ENCODE measurements at places on chromosomes 6 and 20.

DNA sequence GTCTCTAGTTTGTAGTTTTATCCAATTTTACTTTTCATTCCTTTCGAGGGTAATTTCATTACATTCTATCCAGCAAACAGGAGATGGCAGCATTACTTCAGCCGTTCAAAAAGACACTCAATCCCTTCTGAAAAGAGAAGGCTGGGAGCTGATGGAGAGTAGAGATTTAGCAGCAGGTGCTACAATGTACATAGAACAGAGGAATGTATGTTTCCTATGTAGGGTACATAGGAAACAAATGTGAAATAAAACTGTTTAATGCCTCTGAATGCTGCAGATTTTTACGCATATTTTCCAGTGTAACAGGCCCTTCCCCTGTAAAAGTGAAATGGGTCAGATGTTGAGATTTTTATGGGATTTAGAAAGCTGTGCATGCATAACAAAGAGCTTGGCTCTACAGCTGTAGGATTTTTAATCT lies 16.0 kb downstream of the RPS12 start:
- DNase-seq = no peak

GRCh38 chr6:67768972-67769371 lies 866.1 kb upstream of the ADGRB3 start:
- DNase-seq = no peak

GRCh38 chr20:3208786-3209256 lies 477 bp upstream of the ITPA start:
- DNase-seq = no peak

GRCh38 chr6:14100138-14100537 lies 17.4 kb upstream of the CD83 start:
- DNase-seq = no peak

DNA sequence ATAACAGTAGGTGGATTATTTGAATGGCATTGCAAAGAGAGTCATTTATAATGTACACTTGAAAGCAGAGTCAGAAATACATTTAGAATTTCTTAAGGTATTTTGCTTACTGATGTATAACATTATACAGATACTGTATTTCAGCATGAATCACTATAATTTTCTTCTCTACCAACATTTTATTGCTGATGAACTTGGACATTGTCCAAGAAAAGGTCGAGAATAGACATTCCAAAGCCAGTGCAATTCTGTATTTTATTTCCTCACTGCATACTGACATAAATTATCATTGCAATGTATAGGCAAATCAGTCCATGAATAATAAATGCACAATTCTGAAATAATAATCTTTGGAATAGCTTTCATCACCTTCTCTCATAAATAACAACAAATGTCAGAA lies 1420.0 kb upstream of the EYS start:
- DNase-seq = no peak

- DNase-seq = peak; percentile 50
Measured at GRCh38 chr6:6002848-6003620, 3.7 kb downstream of the NRN1 start.

- DNase-seq = no peak
Measured at GRCh38 chr6:139612135-139612465, 237.7 kb upstream of the CITED2 start.

DNA sequence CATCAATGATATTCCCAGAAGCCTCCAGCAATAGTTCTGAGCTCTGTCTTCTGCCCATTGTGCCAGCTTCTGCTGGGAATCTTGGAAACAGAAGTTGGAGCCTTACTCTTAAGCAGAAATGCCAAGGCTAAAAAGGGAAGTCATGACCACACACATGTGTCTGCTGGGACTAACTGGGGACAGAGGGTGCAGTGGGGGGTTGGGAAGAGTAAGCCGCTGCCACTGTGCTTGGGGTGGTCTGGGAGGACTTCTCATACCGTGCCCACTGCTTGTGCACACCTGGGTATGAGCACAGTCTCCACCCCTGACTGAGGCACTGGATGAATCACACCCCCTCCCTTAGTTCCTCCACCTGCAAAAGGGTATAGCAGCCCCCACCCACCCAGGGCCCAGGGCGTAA lies 90.7 kb downstream of the CDC5L start:
- DNase-seq = no peak

GRCh38 chr6:19391926-19392325 lies 445.2 kb upstream of the ID4 start:
- no peak for DNase-seq

DNA sequence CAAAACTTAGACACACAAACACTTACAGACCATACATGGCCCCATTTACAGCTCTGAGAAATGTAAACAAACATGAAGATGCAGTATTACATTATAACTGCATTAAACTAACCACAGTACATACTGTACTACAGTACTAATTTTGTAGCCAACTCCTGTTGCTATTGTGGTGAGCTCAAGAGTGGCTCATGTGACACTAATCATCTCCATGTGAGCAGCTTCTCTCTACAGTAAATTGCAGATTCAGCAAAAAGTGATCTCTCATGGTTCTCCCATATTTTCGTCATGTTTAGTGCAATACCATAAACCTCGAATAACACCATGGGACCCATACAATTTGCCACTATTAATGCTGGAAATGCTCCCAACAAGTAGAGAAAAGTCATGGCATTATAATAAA lies 860.4 kb downstream of the EPHA7 start:
- no peak for DNase-seq

DNA sequence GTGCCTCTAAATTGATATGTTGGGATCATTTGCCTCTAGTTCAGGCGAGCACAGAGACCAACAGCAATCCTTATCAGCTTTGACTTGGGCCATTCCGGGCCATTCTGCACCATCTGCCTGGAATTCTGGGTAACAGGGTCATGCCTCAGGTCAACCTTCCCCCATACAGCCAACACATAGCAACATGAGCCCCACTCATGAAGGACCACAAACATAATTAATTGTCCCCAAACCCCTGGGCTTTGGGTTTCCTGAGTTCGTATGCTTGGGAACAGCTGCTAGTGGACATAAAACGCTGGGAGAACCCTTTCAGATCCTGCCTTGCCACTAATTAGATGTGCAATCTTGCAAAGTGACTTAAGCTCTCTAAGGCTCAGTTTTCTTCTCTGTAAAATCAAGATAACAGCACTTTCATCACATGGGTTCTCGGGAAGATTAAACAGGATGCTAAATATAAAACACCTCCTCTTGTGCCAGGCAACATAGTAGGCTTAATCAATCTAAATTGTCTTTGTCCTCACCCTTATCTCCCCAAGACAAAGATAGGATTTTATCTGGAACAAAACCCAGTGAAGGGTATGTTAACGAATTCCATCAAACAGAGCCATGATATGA lies 426.5 kb downstream of the CD83 start:
- no peak for DNase-seq

GRCh38 chr6:37651991-37652390 lies 45.7 kb downstream of the MDGA1 start:
- DNase-seq = no peak

DNA sequence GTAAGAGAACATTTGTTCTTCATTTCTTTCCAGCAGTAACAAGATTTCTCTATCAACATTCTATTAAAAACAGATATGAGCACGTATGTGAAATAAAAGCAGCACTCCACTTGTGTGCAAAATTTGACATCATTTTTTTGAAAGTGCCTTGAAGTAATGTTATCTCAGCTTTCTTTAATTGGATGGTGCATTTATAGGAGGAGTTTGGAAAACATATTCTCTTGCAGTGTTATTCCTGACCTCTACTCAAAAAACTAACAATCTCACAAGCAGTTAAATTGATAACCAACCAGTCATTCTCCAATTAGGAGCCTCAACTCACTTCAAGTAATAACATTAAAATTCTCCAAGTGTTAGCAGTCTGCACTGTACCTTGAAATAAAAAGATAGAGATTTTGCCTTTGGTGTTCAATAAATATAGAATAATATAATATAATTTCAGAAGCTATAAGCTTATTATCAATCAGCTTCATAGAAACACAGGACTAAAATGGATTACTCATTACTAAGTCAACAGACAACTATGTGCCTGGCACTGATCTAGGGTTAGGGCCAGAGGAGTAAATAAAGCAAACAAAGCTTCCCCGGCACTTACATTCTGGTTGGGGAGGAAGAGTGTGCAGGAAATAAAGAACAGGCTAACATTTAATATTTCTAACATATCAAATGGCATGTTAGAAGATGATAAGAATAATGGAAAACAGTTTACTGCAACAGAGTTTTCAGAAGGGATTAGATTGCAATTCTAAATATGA lies 149.0 kb upstream of the SGK1 start:
- DNase-seq = no peak

DNA sequence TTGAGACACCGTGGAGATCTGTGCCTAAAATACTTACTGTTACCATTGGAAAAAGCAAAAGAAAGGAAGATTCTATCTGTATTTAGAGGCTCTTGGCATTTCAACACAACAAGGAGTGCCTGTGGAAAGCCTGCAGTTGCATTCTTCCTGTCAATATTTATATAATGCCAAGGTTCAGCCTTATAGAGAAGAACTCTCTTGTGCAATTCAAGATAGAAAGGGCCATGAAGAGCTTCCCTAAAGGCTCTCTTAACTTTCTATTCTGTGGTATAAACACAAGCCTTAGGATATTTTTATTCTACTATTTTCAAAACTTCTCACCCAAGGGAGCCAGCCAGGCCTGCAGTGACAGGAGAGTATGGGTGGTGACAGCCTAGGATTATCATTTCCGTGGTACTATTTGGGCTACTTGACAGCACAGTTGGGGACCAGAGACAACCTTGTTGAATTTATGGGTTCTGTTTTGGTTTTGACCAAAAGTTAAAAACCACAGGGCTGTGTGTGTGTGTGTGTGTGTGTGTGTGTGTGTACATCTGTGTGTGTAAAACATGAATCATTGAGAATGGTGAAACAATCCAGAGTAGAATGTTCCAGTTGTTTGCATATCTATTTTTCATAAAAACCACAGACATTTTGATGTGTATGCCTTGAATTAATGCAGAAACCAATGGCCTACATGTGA lies 700.9 kb upstream of the SLC35B3 start:
- DNase-seq = no peak

- no peak for DNase-seq
Measured at GRCh38 chr20:17572034-17572638, 2.3 kb downstream of the DSTN start.

- DNase-seq = no peak
Measured at GRCh38 chr20:56418385-56418861, 6.4 kb downstream of the CASS4 start.

GRCh38 chr6:127547904-127548649 lies 28.9 kb upstream of the C6orf58 start:
- DNase-seq = no peak

- DNase-seq = peak; percentile 67
Measured at GRCh38 chr6:26205161-26205624, 118.0 kb downstream of the HFE start.

DNA sequence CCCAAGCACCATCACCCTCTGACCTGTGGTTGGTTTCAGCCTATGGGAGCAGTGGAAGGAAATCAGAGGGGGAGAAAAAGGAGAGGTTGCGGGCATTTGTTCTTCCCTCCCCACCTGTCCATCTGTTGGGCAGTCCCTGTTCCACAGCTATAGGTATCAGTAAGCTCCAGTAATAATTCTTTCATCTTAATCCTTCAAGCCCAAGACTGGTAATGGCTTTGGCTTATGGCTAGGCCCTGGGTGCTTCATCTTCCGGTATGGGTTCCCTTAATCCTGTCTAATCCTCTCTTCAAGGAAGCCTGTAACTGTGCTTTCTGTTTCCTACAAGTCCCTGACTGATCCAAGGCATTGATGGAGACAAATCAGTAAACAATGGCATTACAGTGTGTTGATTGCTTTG lies 42.2 kb upstream of the STK35 start:
- DNase-seq = no peak

- no peak for DNase-seq
Measured at GRCh38 chr20:47765691-47766594, 19.3 kb downstream of the SULF2 start.

DNA sequence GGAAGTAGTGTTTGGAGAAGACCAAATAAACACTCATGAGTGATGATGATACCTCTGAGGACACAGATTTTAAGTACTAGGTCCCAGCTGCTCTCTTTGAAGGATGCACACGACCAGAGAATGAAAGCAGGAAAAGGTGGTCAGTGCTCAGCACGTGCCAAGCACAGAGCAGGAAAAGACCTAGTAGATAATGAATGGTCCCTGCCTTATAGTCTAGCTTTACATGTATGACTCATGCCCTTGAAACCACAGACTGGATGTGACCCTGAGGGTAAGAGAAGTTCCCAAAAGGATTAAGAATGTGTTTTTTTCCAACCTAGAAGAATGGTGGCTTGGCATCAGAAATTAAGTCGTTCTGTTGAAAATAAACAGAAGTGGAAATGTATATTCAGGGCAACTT lies 2.8 kb upstream of the MC3R start:
- DNase-seq = no peak

- peak; percentile 70 for DNase-seq
Measured at GRCh38 chr20:57811374-57812020, 101.7 kb upstream of the PMEPA1 start.

DNA sequence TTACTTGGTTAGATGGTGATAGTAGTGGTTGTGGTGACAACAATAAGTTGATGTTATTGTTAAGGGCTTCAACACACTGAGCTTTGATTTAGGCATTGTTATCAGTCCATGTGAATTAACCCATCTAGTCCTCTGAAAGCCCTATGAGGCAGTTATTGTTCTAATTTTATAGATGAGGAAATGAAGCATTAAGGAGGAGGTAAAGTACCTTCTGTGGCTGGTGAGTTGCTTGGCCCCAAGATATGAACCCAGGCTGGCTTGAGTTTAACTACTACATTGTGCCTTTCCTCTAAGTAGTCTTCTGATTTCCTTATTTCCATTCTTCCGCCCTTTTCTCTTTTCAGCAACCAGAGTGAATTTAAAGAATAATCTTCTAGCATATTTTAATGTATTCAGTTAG lies 81.7 kb downstream of the QKI start:
- DNase-seq = no peak

DNA sequence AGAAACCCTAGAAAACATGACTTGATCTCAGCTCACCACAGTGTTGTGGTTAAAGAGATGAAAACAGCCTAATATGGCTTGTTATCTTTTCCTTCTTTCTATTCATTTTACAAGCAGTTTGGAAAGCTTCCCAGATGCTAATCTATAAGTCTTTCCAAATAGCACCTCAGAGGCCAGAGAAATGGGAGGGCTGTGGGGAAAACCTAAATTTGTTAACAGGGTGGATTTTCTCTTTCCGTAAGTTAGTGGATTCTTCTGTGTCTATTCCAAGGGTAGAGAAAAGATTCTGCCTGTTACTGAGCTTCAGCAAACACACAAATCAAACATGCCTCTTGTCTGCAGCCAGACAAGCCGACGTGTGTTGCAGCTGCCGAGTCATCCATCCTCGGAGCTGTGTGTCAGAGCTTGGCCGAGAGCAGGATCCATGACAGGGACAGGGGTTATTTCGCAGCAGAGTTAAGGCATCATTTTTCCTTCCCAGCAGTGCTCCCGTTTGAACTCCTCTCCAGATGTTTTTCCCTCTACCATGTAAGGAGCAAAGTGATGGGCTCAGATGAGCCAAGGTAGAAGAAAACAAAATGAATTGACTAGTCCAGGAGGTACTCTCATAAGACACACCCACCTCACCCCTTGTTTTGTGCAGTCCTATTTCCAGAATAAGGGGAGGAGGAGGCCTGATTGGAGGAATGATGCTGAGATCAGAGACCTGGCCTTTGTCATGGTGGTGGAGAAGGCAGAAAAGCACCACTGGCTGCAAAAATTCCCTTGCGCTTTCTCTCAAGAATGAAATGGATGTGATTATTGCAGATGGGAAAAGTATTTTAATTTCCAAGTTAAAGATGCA lies 560.0 kb downstream of the C6orf118 start:
- peak; percentile 47 for DNase-seq

Data from dorsolateral prefrontal cortex (tissue), 122 donors.